ENCODE measurements at places on chromosomes 5 and 9. TPM values are rescaled to one million over a fixed set of nuclear protein-coding genes. Genes with fewer than 3 reads are reported as not detected.

The LHX3 gene
- total RNA-seq: under 0.01 TPM

The TNFSF15 gene
- total RNA-seq: 0.44 TPM

The OBP2B gene
- total RNA-seq: not detected

The PPP2CA gene
- 117 TPM for total RNA-seq

The COL5A1 gene
- total RNA-seq: 294 TPM

The PCDHGA6 gene
- 6.3 TPM for total RNA-seq

The NDUFS4 gene
- total RNA-seq: 151 TPM

The FBXO38 gene
- 72.3 TPM for total RNA-seq

The S100Z gene
- not detected for total RNA-seq

The TMEM174 gene
- total RNA-seq: not detected

The RORB gene
- total RNA-seq: 0.87 TPM

The SNCAIP gene
- total RNA-seq: 0.66 TPM

The BAAT gene
- total RNA-seq: not detected

The PLAC8L1 gene
- total RNA-seq: not detected

The SPATA31E1 gene
- total RNA-seq: not detected

The TMEM38B gene
- total RNA-seq: 24.3 TPM

The HNRNPK gene
- total RNA-seq: 482 TPM

The SPATA6L gene
- total RNA-seq: 0.15 TPM

The HSPB3 gene
- 0.33 TPM for total RNA-seq

The FGFR4 gene
- total RNA-seq: 20.1 TPM

The SLC35A4 gene
- total RNA-seq: 23.2 TPM

The CDH6 gene
- 77.2 TPM for total RNA-seq

The SUSD3 gene
- 1.3 TPM for total RNA-seq

The GARNL3 gene
- total RNA-seq: 1.3 TPM

The POU5F2 gene
- total RNA-seq: 0.99 TPM

The SLC25A46 gene
- total RNA-seq: 128 TPM

The TBCA gene
- 69.6 TPM for total RNA-seq

The CYSRT1 gene
- total RNA-seq: 0.44 TPM

The PCDHB9 gene
- total RNA-seq: 0.17 TPM

The TLX3 gene
- total RNA-seq: not detected

The ELAVL2 gene
- 0.17 TPM for total RNA-seq

The DPH7 gene
- 25.5 TPM for total RNA-seq

The PCDHGA11 gene
- total RNA-seq: 23.0 TPM

The SELENOP gene
- 703 TPM for total RNA-seq

The NRARP gene
- 0.29 TPM for total RNA-seq

The LCN15 gene
- not detected for total RNA-seq

The TRIP13 gene
- 5.6 TPM for total RNA-seq

The QRFP gene
- not detected for total RNA-seq

The C5orf52 gene
- not detected for total RNA-seq

The STING1 gene
- 58.9 TPM for total RNA-seq

The RNF183 gene
- not detected for total RNA-seq

The SPINK14 gene
- not detected for total RNA-seq

The GRM6 gene
- not detected for total RNA-seq

The TEX53 gene
- total RNA-seq: not detected

The TMEM245 gene
- total RNA-seq: 52.8 TPM

The PRXL2C gene
- total RNA-seq: 42.0 TPM

The FAXDC2 gene
- 14.9 TPM for total RNA-seq

The RMRP gene
- total RNA-seq: 6,137 TPM

The CNTNAP3 gene
- total RNA-seq: 0.15 TPM

The ADAMTS13 gene
- 6.0 TPM for total RNA-seq

The ITK gene
- total RNA-seq: not detected

The FCN2 gene
- not detected for total RNA-seq
